ENCODE measurements at places on chromosomes 7 and 10.

- no peak for DNase-seq
Measured at GRCh38 chr10:90051474-90051873, 350.1 kb downstream of the KIF20B start.

GRCh38 chr7:115728518-115728917 lies 302.0 kb downstream of the TFEC start:
- DNase-seq, result no peak

DNA sequence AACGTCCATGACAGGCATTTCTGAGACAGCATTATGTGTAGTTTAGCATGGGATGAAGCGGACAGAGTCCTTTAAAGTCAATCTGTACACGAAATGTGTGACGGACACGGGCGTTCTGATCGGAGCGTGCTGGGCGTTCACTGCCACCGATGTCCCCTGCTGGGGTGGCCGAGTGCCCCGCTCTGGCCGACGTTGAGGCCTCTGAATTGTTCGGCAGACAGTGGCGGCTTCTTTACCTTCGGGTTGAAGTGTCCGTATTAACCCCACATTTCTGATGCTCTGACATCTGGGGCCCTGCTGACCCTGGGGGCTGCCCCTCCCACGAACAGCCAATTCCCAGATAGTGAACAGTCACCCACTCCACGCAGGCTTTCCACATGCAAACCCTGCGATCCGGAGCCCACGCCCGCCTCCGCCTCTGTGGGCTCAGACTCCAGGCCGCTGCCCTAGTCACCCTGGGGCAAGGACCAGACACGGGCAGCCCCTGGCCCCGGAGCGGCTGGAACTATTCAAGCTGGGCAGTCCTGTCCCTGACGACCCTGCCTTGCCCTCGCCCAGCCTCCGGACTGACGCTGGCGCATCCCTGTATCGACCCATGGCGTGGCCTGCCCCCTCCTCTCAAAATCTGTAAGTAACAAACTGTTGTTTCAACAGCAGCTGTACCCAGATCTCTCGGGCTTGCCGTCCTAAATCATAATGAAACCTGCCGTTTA lies 445.7 kb downstream of the PTPRN2 start:
- DNase-seq, result no peak

- DNase-seq, result no peak
Measured at GRCh38 chr7:111092406-111093236, 1.7 kb downstream of the LRRN3 start.

DNA sequence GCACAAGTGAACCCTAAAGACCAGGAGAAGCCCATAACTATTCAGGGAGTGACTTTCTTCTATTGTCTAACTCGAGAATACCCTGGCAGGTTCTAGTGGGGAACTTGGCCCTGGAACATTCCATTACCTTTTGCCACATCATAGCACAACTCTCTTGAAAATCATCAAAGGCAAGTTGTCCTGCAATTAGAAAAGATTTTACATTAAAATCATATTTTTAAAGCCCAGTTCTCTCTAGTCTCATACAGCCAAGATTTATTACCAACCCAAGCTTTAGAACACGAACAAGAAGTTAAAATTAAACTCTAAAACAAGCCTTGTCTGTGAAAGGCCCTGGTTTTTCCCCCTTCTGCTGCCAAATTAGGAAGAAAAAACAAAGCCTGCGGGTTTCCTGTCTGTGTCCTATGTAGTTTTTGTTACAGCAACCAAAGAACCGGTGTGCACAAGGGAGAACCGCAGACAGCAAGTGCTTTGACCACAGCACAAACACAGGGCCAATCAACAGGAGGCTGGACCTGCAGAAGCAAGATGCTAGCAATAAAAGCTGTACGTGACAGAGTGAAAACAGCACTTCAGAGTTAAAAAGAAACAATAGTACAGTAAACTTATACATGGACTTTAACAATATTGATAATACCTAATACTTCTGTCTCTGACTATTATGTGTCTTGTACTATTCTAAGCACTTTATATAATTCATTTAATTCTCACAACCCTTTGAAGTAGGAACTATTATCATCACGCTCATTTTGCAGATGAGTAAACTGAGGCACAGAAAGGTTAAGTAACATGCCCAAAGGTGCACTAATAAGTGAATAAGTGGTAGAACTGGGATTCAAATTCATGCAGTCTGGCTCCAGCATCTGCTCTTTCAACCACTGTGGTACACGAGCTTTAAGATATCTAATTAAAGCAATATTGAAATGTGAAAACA lies 65.8 kb downstream of the STK17A start:
- no peak for DNase-seq

DNA sequence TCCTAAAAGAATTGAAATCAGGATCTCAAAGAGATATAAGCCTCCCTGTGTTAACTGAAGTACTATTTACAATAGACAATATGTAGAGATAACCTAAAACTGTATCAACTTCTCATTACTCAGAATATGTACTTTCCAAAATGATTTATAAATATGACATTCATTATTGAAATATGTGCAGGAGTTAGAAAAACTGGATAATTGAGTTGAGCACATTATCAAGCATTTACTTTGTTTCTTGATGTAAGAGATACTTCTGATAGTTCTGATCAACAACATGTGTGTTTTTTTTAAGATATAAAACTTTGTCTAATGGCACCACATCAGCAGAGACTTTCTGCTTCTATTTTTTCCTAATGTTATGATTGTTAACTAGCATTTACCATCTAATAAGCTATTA lies 38.2 kb downstream of the HYAL4 start:
- no peak for DNase-seq

- DNase-seq, result no peak
Measured at GRCh38 chr10:49183596-49184542, 4.3 kb downstream of the TMEM273 start.

DNA sequence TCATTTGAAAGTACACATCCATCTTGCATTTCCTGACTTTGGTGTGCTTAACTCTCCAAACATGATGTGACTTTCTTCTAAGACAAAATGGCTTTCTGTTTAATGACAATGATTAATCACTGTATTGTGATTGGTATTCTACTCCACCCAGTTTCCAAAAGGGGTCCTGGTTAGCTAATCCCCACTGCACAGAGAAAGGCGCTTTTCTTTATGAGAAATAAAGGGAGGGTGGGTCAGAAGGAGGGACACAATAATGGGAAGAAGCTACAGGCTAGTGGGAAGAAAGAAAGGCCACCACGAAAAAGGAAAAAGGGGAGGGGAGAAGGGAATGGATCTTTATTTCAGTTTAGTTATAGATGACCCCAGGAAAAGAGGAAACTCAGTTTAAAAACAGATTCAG lies 69.2 kb downstream of the PRTFDC1 start:
- DNase-seq, result no peak

DNA sequence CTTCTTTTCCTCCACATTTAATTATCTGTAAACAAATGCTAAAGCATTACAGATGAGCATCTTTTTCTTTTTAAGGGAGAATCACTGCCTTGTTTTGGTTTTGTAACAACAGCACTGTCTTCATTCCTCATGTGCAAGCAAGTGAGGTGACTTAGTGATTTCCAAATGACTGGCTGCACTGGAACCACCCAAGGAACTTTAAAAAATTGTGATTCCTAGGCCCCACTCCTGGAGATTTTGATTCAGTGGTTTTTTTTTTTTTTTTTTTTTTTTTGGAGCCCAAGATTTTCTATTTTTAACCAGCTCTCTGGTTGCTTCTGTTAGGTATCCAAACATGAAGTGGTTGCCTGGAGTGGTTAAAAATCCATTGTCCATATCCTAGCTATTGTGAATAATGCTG lies 176.2 kb downstream of the LRMDA start:
- DNase-seq, result no peak

GRCh38 chr7:25929448-25929847 lies 222.6 kb upstream of the NFE2L3 start:
- DNase-seq, result no peak

GRCh38 chr7:16484453-16485158 lies 19.1 kb upstream of the SOSTDC1 start:
- no peak for DNase-seq

DNA sequence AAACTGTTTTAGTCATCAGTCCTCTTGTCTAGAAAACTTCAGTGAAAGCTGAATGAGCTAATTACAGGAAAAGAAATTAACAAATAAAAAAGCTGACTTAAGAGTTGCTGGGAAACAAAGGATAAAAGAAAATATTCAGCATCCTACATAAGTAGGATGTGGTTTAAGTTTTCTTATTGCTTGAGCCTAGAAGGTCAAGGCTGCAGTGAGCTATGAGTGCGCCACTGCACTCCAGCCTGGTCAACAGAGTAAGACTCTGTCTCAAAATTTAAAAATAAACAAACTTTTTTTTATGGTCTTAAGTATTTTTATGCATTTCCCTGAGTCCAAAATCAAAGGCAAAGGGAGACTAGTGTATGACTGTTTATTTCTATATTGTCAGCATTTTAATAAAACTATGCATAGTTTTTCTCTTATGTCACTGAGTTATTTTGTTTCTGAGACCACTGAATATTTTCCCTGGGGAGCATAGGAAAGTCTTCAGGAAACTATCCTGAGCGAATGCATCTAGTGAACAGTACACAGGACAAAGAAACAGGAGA lies 40.0 kb upstream of the LRRN3 start:
- DNase-seq, result no peak

GRCh38 chr7:105685161-105685560 lies 103.9 kb upstream of the EFCAB10 start:
- DNase-seq, result no peak

DNA sequence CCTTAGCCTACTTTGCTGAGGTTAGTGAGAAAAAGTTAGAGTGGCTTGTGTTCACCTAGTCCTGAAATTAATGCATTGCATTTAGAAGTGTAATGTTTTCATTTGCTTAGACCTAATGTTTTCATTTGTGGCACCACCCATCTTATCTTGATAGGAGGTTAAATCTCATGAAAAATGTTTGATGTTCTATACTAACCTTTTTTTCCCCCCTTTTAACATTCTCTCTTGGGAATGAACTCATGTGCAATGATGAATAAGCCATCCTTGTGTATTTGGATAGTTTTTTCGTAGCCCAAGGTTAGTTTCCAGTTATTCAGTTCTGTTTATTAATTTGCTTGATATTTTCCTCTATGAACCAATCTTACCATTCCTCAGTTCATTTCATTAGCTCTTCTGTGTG lies 2.8 kb downstream of the FHIP2A start:
- no peak for DNase-seq

GRCh38 chr7:129298268-129298893 lies 73.6 kb downstream of the AHCYL2 start:
- no peak for DNase-seq

DNA sequence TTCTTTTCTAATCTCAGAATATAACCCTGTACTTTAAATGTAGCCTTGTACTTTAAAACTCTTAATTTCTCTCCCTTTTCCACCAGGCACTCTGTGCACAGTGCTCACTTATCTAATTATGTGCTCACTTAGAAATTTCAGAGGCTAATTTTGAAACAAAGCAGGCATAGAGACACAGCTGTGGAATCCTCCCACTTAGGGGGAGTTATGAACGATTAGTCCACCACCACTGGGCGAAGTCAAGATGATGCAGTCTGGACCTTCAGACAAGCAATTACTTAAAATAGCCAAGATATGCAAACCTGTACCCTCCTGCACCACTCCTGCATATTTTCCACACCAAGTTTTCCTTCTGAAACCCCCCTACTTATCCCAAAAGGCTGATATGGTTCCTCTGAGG lies 143.0 kb downstream of the STK31 start:
- DNase-seq, result no peak

- no peak for DNase-seq
Measured at GRCh38 chr10:122248356-122249302, 22.5 kb upstream of the BTBD16 start.

DNA sequence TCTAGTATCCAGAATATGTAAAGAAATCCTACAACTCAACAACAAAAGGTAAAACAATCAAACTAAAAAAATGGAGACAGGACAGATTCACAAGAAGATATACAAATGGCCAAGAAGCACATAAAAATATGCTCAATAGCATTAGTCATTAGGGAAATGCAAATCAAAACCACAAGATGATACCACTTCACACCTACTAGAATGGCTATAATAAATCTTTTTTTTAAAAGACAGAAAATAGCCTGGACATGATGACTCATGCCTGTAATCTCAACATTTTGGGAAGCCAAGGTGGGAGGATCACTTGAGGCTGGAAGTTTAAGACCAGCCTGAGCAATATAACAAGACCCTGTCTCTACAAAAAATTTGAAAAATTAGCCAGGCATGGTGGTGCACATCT lies 27.9 kb upstream of the CHCHD3 start:
- no peak for DNase-seq

- DNase-seq, result no peak
Measured at GRCh38 chr10:119550827-119551226, 8.3 kb upstream of the RGS10 start.

DNA sequence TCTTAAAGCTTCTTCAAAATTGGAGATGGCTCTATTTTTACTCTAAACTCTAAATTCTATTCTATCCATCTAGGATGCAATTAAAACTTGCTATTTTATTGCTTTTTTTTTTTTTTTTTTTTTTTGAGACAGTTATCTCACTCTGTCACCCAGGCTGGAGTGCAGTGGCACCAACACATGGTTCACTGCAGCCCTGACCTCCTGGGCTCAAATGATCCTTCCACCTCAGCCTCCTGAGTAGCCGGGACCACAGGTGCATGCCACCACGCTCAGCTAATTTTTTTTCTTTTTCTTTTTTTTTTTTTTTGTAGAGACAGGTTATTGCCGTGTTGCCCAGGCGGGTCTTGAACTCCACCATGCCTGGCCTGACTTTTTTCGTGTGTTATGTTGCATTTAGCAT lies 41.2 kb downstream of the DNAJC1 start:
- no peak for DNase-seq

GRCh38 chr7:55427800-55428199 lies 62.7 kb downstream of the LANCL2 start:
- no peak for DNase-seq

DNA sequence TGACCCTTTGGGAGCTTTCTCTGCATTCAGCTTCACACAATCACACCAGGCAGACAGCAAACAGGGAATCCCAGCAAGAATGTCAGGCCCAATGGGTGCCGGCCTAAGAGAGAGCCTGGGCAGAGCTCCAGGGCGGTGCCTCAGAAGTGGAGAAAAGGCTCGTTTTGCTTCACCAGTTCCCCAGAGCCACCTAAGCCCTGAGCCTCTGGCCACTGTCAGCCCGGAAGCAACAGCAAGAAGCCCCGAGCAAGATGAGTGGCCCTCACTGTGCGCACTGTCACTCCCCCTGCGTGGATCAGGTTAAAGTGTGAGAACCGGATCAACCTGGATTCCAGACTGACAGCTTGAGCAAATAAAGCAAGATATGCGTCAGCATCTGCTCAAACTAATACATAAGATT lies 14.7 kb downstream of the CNPY1 start:
- DNase-seq, result no peak

- DNase-seq, result no peak
Measured at GRCh38 chr10:132988988-132989387, 46.6 kb upstream of the CFAP46 start.

GRCh38 chr10:3510741-3511140 lies 274.3 kb downstream of the KLF6 start:
- no peak for DNase-seq
